ENCODE measurements at places on chromosomes 4 and X. TPM values are rescaled to one million over a fixed set of nuclear protein-coding genes. Genes with fewer than 3 reads are reported as not detected.

The BEX5 gene
- total RNA-seq: 3.5 TPM

The DCAF4L1 gene
- 0.18 TPM for total RNA-seq

The ABCG2 gene
- 11.9 TPM for total RNA-seq

The BMP3 gene
- not detected for total RNA-seq

The CNKSR2 gene
- total RNA-seq: under 0.01 TPM

The PNMA6A gene
- 0.53 TPM for total RNA-seq

The CYSLTR1 gene
- not detected for total RNA-seq

DNA sequence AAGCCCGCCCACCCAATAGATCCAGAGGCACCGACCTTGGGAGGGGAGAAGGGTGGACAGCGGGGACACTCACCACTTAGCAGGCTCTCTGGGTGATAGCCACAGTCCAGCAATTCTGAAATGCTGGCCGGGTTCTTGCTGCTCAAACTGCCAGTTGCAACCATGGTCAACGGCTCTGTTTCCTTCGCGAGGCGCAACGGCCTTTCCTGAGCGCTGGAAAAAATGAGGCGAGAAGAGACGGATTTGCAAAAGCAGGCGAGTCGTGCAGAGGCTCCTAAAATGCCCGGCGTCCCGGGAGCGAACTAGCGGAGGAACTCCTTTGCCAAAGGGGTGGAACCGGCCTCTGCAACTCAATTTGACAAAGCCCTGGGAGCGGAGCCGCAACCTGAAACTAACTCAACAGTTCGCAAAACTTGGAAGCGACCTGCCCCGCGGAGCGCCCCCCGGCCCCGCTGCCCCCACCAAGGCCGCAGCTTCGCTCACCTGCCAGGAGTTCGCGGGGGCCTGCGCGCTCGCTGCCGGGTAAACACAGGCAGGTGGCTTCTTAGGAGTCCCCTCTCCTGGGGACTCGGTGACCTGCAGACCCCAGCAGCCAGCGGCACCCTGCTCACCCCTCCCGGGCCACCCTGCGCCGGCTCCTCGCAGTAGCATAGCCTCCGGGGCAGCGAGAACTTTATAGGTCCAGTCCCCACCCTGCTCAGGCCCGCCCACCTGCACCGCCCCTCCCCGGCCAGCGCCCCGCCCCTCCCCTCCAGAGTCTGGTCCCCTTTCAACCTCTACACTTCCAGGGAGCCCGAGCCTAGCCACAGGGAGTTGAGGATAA lies at the start of gene DDIT4L:
Gene DDIT4L (minus strand): TSS at position 649 of the 823 bp plus-strand sequence. CDS start 485 bp downstream, at position 164.
- DNase-seq: no peak

DNA sequence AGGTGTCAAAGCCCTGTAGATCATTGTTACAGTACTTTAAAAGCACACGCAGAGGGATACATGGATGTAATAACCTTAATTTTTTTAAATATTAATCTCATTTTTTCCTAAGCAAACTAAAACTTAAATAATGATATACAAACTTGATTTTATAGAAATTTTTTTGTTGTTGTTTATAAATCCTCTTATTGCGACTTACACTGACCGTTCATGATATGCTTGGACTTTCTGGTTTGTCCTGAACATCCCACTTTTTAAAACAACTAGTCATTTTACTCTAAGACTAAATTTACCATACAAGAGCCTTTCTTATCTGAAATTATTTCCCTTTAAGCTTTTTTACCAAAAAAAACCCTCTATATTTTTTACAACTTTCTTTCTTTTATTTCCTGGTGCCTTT lies 2106.0 kb downstream of the PCDH7 start:
- no peak for DNase-seq

- no peak for DNase-seq
Measured at GRCh38 chrX:96147681-96148080, 537.0 kb upstream of the DIAPH2 start.

DNA sequence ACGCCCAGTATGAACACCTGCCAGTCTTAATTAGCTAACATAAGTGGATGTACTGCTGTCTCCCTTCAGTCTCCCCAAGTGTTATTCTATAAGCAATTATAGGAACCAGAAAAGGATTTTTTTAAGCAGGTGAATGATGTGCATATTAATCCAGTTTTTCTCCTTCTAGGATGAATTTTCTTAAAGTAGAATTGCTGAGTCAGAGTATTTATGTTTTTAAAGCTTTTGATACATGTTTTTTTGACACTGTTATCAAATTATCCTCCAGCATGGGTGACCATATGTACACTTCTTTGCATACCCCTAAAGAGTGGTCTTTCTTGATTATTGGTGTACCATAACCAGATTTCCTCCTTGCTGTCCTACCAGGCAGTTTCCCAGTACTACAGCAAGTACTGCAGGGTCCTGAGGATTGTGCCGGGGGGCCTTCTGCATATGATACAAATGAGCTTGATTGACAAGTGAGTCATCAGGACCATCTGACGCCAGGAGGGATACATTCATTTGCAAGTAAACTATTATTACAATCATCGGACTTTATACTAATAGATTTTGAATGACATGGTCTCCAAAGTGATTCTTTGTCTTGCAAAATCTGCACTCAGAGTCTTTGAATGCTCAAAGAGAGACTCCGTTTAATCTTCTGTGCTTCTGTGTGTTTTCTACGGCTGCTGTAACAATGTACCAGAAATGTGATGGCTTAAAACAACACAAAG lies 10.7 kb upstream of the PCYT1B start:
- no peak for DNase-seq
